ENCODE measurements at places on chromosomes 3 and 15.

GRCh38 chr3:156382458-156383346 lies 172.2 kb downstream of the SSR3 start:
- H3K27ac ChIP-seq, result no peak overlapping the region
- peak; percentile 76 for DNase-seq
- no peaks in the 10 kb centered on the region for H3K36me3 ChIP-seq
- H3K27me3 ChIP-seq, result peaks cover 84% of the 10 kb centered on the region

DNA sequence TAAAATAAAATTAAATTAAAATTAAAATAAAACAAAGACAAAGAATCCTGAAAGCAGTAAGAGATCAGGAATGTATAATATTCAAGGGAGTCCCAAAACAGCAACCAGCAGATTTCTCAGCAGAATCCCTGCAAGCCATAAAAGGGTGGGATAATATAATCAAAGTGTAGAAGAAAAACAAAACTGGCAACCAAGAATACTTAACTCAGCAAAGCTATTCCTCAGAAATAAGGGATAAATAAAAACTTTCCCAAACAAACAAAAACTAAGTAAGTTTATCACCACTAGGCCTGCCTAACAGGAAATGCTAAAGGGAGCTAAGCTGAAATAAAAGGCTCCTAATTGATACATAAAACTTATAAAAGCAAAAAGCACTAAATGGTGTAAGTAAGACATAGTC lies 29.8 kb downstream of the THBS1 start:
- H3K4me3 ChIP-seq, result no peak overlapping the region
- H3K4me1 ChIP-seq, result no peaks in the 10 kb centered on the region
- H3K36me3 ChIP-seq, result peaks cover 5% of the 10 kb centered on the region
- DNase-seq, result no peak
- no peaks in the 10 kb centered on the region for H3K27me3 ChIP-seq

GRCh38 chr3:30020380-30020779 lies 586.0 kb upstream of the TGFBR2 start:
- no peaks in the 10 kb centered on the region for H3K27me3 ChIP-seq
- no peak for DNase-seq
- H3K4me3 ChIP-seq, result no peak overlapping the region
- H3K27ac ChIP-seq, result no peak overlapping the region

DNA sequence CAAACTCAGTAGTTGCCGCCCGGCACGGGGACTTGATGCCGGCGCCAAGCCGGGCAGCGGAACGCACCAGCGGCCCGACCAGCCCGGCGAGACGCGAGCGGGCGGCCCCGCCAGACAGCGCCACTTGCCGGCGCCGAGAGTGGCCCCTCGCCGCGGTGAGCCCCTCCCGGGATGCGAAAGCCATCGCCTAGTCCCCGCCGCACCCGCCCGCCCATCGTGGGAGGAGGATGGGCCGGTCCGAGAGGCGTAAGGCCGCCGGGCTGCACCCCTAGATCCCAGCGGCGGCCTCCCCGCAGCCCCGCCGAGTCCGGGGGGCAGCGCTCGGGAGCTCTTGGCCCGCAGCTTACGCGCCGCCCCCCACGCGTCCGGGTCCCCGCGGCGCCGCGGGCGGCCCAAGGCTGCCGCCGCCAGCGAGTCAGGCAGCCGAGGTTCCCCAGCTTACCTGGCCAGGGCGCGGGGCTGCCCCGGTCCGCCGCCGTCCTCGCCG lies 609 bp downstream of the GOLGA8A start:
- H3K4me3 ChIP-seq, result peak overlapping the region; percentile 75
- H3K4me1 ChIP-seq, result peaks cover 12% of the 10 kb centered on the region
- H3K27me3 ChIP-seq, result no peaks in the 10 kb centered on the region
- H3K36me3 ChIP-seq, result peaks cover 5% of the 10 kb centered on the region
- DNase-seq, result peak; percentile 47

GRCh38 chr15:95365511-95366107 lies 964.9 kb upstream of the NR2F2 start:
- no peaks in the 10 kb centered on the region for H3K36me3 ChIP-seq
- H3K4me1 ChIP-seq, result no peaks in the 10 kb centered on the region
- no peaks in the 10 kb centered on the region for H3K27me3 ChIP-seq
- DNase-seq, result no peak
- H3K4me3 ChIP-seq, result no peak overlapping the region

- H3K27ac ChIP-seq, result no peak overlapping the region
- H3K4me3 ChIP-seq, result no peak overlapping the region
- H3K4me1 ChIP-seq, result no peaks in the 10 kb centered on the region
- H3K36me3 ChIP-seq, result no peaks in the 10 kb centered on the region
- DNase-seq, result no peak
Measured at GRCh38 chr3:19139863-19140262, 8.4 kb upstream of the KCNH8 start.

GRCh38 chr15:71804695-71805470 lies 5.5 kb upstream of the NR2E3 start:
- H3K27ac ChIP-seq, result no peak overlapping the region
- DNase-seq, result no peak
- H3K27me3 ChIP-seq, result no peaks in the 10 kb centered on the region
- no peak overlapping the region for H3K4me3 ChIP-seq
- peaks cover 27% of the 10 kb centered on the region for H3K4me1 ChIP-seq
- H3K36me3 ChIP-seq, result no peaks in the 10 kb centered on the region

DNA sequence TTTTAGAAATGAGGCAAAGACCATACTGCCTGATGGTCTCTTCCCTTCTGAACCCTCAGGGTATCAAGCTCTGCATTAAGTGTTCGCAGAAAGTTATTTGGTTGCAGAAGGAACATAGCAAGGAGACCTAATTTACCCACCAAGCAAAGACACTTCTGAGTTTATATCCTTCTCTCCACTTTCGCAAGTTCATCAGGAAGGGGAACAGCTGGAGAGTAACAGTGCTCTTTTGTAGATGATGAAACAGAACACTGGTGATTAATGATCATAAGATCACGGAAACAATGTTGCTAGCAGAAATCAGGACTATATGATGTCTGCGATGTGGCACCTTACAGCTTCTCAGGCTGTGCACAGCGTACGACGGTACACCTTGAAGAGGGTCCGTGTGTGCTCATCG lies 62.1 kb downstream of the NCEH1 start:
- H3K4me1 ChIP-seq, result peaks cover 22% of the 10 kb centered on the region
- H3K4me3 ChIP-seq, result no peak overlapping the region
- H3K36me3 ChIP-seq, result peaks cover 8% of the 10 kb centered on the region
- no peaks in the 10 kb centered on the region for H3K27me3 ChIP-seq
- DNase-seq, result no peak

DNA sequence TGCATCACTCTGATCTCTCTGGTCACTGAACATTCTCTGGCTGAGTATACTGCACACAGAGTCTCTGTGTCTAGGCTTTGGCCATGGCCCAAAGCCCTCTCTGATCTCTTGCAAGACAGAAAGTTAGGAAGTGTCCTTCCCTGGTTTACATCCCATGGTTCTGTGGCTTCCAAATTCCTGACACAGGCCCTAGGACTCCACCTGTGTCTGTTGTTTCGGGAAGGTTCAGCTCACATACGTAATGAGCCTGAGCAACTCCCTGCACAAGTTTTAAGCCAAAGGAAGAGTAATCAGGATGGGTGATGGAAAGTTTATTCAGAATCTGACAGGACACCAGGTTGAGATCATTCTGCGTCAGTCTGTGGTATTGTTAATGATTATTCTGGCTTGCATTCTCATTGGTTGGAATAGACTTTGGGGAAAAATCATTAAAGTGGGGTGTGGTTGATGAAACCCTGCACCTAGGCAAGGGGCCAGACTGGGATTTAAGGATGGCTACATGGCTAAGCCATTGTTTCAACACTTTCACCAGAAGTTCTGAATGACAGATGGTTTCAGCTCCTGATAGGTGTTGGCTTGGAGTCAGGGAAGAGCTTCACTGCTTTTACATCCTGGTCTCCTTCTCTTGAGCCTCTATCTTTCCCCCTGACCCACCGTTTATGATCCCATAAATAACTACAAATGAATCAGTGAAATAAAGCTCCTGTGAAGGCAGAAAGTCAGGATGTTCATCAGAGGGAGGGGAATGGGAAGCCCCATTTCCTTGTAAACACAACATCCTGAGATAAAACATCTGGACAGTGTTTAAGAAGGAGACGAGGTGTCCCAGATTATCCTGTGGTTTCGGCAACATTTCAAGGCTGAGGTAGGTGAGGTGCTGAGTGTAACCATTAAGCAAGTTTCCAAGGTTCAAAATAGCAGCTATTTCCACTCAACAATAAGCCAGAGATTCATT lies 14.1 kb downstream of the LCMT2 start:
- H3K36me3 ChIP-seq, result no peaks in the 10 kb centered on the region
- no peak overlapping the region for H3K27ac ChIP-seq
- peaks cover 6% of the 10 kb centered on the region for H3K27me3 ChIP-seq
- no peaks in the 10 kb centered on the region for H3K4me1 ChIP-seq

- no peak overlapping the region for H3K4me3 ChIP-seq
- H3K36me3 ChIP-seq, result no peaks in the 10 kb centered on the region
- DNase-seq, result no peak
- H3K27me3 ChIP-seq, result no peaks in the 10 kb centered on the region
- H3K27ac ChIP-seq, result no peak overlapping the region
Measured at GRCh38 chr15:99562238-99562637, 3.5 kb upstream of the MEF2A start.

DNA sequence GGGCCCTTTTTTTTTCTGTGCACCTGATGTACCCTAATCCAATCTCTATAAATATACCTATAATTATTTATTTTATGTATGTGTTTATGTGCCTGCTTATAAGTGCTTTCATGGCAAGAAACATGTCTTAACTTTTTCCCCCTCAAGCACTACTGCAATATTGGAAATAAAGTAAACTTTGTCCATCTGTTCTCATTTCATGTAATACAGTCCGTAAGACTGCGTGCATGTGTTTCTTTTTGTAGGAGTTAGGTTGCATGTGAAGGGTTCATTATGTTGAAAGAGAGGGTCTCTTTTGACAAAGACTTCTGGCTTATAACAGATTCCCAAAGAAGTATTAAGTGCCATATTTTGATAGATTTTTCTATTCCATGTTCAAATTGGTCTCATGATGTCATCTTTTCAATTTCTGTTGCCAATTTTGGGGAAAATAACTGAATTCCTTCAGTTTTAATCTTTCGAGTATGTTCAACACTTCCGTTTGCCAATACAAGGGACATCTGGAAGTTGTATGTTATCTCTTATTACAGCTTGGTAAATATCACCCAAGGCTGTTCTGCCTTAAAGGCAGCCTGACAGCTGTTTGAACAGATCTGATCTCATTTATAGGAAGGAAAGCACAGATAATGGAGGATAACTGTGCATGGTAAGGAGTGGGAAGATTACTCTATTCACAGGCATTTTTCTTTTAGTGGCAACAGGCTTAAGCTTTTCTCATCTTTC lies 273.1 kb upstream of the SGO1 start:
- no peaks in the 10 kb centered on the region for H3K27me3 ChIP-seq
- no peaks in the 10 kb centered on the region for H3K36me3 ChIP-seq
- H3K4me3 ChIP-seq, result no peak overlapping the region
- no peak for DNase-seq
- H3K4me1 ChIP-seq, result no peaks in the 10 kb centered on the region
- no peak overlapping the region for H3K27ac ChIP-seq

GRCh38 chr15:91936927-91937326 lies 83.4 kb downstream of the SLCO3A1 start:
- no peak for DNase-seq
- no peaks in the 10 kb centered on the region for H3K36me3 ChIP-seq

GRCh38 chr3:38401246-38401962 lies 52.3 kb upstream of the ACVR2B start:
- no peak overlapping the region for H3K27ac ChIP-seq
- DNase-seq, result no peak
- no peak overlapping the region for H3K4me3 ChIP-seq
- H3K36me3 ChIP-seq, result peaks cover 41% of the 10 kb centered on the region
- no peaks in the 10 kb centered on the region for H3K27me3 ChIP-seq

DNA sequence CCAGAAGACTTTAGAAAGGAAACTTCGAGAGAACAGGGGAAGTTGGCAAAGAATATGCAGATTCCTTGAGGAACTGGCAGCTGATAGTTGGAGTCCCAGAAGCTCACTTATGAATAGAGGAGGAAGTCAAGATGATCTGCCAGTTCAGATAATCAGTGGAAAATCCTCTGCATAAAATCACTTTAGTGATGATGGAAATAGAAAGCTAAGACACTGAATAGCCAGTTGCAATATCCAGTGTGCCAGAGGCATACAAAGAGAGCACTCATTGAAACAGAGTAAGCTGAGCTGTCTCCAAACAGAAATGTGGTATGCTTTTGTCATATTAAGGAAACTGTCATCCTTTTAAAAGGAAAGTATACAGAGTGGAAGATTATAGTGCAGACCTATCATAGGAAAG lies 1207.6 kb downstream of the OTOL1 start:
- no peaks in the 10 kb centered on the region for H3K4me1 ChIP-seq
- H3K4me3 ChIP-seq, result no peak overlapping the region
- H3K27ac ChIP-seq, result no peak overlapping the region
- no peak for DNase-seq

DNA sequence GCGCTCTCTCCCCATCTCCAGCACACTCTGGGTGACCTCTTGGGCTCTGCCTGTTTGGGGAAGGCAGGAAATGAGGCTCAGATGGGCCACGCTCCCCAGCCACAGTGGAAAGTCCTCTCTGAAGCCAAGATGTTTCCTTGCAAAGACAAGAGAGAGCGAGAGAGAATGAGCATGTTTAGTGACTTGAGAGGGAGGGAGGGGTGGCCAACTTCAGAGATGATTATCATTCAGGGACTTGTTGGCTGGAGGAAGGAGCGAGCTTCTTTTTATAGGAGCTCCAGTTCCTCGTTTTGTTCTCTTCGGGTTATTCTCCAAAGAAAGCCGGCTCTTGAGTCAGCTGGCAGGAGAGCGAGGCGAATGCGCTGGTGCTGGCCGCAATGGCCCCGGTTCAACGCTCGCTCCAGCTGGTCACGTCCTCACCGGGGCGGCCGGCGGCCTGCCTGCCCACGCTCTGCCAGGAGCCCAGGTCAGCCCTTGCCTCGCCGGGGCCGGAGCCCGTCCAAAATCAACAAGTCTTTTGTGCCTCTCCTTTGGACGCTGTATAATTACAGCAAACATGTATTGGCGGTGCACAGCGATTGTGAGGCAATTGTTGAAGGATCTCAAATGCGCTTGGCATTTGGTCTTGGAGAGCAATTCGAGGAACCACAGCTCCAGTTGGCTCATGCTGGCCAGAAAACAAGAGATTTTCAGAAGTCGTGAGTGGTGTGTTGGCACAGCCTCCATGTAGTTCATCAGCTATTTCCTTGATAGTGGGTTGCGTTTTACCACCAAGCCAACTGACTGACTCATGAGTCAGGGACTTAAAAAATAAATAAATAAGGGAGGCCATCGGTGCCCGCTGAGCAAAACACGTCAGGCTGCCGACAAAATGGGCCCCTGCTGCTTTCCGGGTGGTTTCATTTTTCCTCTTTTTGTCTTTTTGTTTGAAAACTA lies 288.6 kb downstream of the UACA start:
- H3K4me3 ChIP-seq, result peak overlapping the region; percentile 55
- DNase-seq, result peak; percentile 94
- no peaks in the 10 kb centered on the region for H3K27me3 ChIP-seq
- no peaks in the 10 kb centered on the region for H3K36me3 ChIP-seq

- no peaks in the 10 kb centered on the region for H3K27me3 ChIP-seq
- peak overlapping the region; percentile 65 for H3K27ac ChIP-seq
- peaks cover 31% of the 10 kb centered on the region for H3K4me1 ChIP-seq
- no peak overlapping the region for H3K4me3 ChIP-seq
- no peaks in the 10 kb centered on the region for H3K36me3 ChIP-seq
Measured at GRCh38 chr15:70826634-70827033, 27.3 kb downstream of the LARP6 start.
